Left lobe of liver (tissue), 2 donors: ENCODE measurements at places on chromosomes 4 and X.

- no peak for DNase-seq
Observed at GRCh38 chr4:169167957-169168858, 102.5 kb downstream of the SH3RF1 start.

DNA sequence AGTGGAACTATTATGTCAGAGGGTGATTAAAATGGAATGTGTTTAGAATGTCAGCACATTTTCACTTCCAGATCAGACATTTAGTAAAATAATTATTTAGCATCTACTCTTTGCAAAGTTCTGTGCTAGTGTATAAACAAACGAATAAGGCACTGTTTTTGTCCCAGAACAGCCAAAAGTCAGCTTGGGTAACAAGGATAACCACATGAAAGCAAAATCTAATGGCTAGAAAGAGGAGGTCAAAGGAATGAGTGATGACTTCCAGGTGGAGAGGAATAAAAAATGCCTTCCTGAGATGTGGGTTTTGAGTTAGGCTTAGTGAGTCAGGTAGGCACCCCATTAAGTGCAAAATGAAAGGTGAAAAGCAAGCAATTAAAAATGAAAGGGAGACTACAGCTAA lies 112.6 kb downstream of the ATP10D start:
- no peak for DNase-seq

- no peak for DNase-seq
Observed at GRCh38 chrX:105646592-105647372, 175.6 kb upstream of the NRK start.

- DNase-seq: no peak
Observed at GRCh38 chr4:102447413-102447812, 53.7 kb upstream of the NFKB1 start.
